Dorsolateral prefrontal cortex (tissue), 122 donors: ENCODE measurements at places on chromosomes 1 and 21.
A peak's percentile ranks its signal among the peaks of the same experiment; 100 is the strongest.

GRCh38 chr1:59549903-59550302 is 253.0 kb downstream of the FGGY start:
- no peak for DNase-seq

GRCh38 chr1:67570486-67571143 is 114.4 kb upstream of the GADD45A start:
- no peak for DNase-seq

DNA sequence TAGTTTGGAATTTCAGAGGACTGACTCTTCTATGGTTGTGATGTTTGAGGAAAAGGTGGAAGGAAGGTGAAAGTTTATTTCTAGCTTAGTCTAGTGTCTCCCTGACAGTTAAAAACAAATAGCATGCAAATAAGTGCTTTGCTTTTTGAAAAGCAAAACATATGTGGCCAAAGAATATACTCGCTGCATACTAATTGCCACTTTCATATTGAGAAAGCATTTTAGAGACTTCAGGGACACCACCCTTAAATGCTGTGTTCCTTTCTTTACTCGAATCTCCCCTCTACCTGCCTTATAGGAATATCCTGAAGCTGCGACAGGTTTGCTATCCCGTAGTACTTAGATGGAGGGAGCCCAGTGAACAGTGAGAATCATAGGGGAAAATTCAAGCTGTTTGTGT is 23.2 kb downstream of the GLUL start:
- no peak for DNase-seq

GRCh38 chr21:15617964-15618363 is 111.8 kb upstream of the USP25 start:
- DNase-seq, result no peak

DNA sequence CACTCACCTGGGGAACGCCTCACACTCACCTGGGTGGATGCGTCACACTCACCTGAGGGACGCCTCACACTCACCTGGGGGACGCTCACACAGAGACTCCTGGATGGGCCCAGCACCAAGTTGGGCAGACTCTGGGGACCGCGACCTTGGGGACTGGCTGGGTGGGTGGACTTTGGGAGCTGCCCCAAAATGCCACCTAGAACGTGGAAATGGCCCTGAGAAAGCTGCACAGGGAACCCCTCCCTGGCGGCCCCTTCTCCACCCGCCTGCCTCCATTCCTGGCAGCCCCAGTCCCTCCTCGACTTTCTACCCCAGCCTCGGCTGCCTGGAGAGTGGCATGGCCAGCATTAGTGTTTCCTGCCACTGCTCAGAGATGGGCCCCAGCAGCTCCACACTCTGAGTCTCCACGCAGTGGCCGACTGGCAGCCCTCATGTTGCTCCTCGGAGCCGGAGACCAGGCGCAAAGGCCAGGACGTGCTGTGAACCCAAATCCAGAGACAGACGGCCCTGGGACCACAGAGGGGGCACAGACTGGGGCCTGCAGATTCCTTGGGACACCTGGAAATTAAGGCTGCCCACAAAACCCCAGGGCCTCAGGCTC is 46.5 kb upstream of the ACTRT2 start:
- DNase-seq, result peak; percentile 13
